ENCODE measurements at places on chromosomes 1 and 21.

- no peak for DNase-seq
Observed at GRCh38 chr1:109379422-109379821, 18.3 kb downstream of the SORT1 start.

GRCh38 chr21:40386294-40386911 lies 460.6 kb downstream of the DSCAM start:
- no peak for DNase-seq

- DNase-seq = peak; percentile 62
Observed at GRCh38 chr1:153494976-153495535, 34.6 kb upstream of the S100A7 start.

DNA sequence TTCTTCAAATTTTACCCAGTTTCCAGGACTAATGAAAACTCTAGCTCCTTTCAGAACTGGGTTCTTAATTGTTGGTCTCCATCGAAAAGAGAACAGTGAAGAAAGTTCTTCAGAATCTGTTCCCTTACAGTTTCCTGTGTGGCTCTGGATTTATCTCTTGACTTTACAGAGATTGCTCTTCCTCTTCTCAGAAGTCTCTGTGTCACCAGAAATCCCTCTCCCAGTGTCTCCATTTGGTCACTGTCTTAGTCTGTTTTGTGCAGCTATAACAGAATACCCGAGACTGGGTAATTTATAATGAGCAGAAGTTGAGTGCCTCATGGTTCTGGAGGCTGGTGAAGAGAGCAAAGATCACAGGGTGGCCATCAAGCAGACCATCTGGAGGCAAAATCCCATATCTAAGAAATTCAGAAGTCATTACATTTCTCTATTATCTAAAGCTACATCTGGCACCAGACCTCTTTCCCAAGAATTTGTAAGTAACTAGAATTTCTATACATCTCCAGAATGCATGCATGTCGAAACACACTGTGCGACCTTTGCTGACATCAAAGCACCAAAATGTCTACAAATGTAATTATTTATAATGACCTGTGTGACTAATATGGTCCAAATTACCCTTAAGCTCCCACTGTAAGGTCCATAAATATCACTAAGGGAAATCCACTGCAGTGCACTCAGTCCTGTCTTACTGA lies 65.4 kb upstream of the KRTAP19-8 start:
- no peak for DNase-seq

- no peak for DNase-seq
Observed at GRCh38 chr1:153793973-153794615, 18.9 kb downstream of the SLC27A3 start.

- no peak for DNase-seq
Observed at GRCh38 chr1:95953015-95953414, 719.0 kb downstream of the RWDD3 start.

- no peak for DNase-seq
Observed at GRCh38 chr1:107883562-107883961, 81.4 kb downstream of the VAV3 start.

GRCh38 chr1:168252204-168252733 lies 26.5 kb downstream of the SFT2D2 start:
- DNase-seq = no peak

GRCh38 chr1:201183209-201183608 lies 7.4 kb upstream of the IGFN1 start:
- no peak for DNase-seq

GRCh38 chr1:77636864-77637263 lies 45.6 kb downstream of the ZZZ3 start:
- DNase-seq = no peak

- no peak for DNase-seq
Observed at GRCh38 chr1:167086033-167086432, 4.1 kb downstream of the GPA33 start.

DNA sequence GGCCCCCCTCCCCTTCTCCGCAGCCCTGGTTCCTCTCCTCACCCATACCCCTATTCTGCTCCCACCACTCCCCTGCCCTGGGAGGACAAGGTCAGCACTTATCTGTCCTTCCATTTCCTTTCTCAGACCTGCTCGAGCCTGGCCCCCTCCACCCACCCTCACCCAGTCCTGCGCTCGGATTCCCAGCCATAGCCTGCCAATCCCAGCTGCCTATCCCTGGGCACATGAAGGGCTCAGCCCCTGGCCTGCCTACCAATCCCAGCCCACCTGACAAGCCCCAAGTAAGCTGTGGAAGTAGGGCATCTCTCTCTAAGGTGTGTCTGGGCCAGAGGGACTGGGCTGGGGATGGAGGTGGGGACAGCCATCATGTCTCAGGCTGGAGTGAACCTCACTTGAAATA lies 5.4 kb downstream of the BLACAT1 start:
- DNase-seq = no peak

DNA sequence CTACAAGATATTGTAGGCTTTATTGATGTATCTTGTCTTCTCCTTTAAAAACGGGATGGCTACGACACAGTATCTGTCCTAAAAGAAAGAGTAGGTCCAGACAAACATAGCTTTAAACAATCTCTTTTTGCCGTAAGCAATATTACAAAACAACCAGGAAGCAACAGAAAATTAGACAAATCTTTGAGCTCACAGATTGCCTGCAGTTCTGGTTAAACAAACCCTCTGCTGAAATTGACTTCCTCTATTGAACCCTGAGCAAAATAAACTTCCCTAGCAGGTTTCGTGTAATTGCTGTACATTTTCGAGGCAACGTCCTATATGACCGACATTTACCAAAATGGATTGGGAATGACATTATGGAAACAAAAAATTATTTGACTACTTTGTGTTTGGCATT lies 50.6 kb downstream of the CHML start:
- DNase-seq = no peak

DNA sequence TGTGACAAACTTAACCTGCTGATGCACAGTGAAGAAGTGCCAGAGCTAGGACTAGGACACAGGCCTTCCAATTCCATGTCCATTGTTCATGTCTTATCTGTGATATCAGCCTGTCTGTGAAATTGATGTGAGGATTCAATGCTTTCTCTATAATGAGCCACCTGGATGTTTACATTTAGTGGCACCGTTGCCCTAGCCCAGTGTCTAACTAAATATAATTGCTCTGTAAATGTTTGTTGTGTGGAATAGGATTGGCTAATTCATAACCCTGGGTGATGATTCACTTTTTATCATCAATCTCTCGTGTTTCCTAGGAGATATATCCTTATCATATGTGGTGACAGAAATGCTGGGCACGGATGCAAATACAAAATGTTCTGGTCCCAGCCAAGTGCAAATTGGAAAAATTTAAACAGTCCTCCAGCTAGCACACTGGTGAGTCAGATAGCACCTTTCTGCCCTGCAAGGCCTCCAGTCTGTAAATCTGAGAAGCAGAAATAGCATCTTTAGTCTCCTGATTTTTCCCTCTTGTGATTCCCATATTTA lies 46.9 kb upstream of the GNG12 start:
- DNase-seq = no peak

DNA sequence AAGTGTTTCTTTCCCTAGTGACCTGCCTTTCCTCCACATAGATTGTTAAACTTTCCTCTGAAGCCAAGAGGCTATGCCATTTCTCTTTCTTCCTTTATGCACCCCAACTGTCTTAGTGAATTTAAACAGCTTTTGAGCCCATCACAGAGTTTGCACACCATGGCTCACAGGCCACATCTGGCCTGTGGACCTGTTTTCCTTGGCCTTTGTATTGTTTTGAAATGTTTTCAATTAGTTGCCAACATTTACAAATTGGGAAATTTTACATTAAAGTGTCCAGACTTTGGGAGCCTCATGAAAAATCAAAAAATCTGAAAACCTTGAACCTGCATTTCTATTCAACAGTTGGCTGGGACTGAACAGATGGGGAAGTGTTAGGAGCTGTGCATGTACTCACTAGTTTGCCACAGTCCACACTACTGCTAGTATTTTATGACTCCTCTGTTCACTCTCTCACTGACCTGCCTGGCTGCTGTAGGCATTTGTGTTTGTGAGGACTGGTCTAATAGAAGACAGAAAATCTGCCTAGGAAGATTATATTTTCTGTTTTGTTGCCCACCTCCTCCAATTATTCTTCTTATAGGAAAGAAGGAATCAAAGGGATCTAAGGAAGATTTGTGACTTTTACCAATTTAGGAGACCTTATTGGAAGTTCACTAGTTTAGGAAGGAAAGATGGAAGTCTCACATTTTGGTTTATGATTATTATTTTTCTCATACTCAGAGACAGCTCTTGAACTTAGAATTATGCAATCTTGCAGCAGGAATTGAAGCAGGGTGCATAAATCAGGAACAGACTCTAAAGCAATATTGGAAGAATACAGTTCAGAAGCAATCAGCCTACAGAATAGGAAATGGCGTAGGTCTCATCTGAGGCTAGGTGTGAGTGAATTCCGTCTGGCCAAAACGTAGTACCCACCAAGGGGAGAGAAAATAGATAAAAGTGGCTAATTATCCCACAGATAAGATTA lies 134.7 kb downstream of the HLX start:
- DNase-seq = no peak

DNA sequence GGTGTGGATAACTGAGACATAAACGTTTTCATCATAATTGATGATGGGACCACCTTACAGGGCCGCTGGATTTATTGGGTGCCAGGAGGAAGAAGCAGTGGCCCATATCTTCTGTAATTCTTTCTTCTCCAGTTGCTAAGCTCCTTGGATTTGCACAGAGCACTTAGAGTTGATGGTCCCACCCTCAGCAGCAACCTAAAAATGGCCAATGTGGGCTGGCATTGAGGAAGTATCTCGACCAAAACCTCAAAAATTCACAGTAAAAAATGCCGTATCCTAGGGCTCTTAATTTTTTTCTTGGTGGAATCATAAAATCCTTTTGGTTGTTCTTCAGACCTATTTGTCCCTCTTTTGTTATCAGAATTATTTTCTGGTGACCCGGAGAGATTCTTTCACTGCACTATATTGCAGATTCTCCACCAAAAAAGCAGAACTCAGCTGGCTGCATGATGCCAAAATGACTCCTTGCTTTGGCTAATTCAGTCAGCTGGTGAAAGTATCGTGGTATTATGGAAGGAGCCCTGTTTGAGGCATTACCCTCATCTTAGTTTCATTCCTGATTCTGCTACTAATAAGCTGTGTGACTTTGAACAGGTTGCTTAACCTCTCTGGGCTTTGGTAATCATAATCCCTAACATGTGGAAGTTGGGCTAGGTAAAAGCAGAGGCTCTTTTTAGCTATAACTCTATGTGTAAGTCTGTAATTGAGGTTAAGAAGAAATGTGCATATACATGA lies 27.6 kb downstream of the KIRREL1 start:
- no peak for DNase-seq

DNA sequence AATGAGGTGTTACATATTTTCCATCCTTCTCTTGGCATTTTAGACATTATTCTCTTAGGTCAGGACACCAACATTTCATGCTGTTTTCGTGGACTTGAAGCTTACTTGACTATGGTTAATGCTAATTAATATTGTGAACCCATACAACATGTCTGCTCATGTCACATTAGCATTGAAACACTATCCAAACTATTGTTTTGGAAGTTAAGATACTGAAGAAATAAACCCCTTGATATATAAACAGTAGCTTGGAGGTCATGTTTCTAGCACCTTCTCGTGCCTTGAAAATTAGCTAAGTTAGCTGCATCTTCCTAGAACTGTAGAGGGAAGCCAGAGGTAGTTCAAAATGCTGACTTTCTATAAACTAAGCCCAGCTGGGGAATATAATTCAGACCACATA lies 288.8 kb downstream of the LTN1 start:
- DNase-seq = no peak

- peak; percentile 67 for DNase-seq
Observed at GRCh38 chr1:168084396-168085231, 52.1 kb downstream of the GPR161 start.

DNA sequence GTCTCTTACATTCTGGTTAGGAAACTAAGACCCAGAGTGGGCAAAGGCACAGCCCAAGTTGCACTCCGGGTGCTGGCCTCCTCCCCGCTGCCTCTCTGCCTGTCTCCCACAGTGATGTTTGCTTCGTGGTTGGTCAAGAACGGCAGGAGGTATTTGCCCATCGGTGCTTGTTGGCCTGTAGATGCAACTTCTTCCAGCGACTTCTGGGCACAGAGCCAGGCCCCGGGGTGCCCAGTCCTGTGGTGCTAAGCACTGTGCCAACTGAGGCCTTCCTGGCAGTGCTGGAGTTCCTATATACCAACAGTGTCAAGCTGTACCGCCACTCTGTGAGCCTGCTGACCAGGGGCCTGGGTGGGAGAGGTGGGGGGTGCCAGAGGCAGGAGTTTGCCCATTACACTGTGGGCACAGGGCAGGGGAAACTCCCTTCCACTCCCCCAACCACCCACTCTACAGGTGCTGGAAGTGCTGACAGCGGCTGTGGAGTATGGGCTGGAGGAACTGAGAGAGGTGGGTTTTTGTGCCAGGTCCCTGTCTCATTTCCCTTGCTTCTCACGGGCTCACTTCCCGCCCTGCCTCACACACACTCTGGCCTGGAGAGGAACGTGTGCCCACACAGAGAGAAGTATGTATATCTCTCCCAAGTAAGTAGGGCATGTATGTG lies 1.9 kb downstream of the BTBD19 start:
- DNase-seq = no peak

GRCh38 chr1:78843111-78843510 lies 163.4 kb downstream of the ADGRL4 start:
- no peak for DNase-seq

GRCh38 chr1:234866007-234866866 lies 256.3 kb upstream of the IRF2BP2 start:
- no peak for DNase-seq
